ENCODE measurements at places on chromosomes 4 and X.

DNA sequence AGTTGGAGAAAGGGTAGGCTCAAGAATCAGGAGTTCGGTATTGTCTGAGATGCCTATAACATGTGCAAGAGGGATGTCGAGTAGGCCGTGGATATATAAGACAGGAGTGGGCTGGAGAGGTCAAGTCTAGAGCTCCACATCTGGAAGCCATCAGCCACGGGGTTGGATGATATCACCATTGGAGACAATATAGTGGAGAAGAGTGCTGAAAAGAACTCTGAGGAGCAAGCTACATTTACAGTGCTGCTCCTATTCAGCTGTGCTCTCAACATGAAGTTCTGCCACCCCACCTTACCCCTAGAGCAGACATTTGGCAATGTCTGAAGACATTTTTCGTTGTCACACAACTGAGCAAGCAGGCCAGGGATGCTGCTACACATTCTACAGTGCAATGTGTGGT, 20.9 kb upstream of the PLAC1 start:
- no peak for DNase-seq

GRCh38 chr4:101853028-101853427, 62.5 kb downstream of the BANK1 start:
- no peak for DNase-seq

DNA sequence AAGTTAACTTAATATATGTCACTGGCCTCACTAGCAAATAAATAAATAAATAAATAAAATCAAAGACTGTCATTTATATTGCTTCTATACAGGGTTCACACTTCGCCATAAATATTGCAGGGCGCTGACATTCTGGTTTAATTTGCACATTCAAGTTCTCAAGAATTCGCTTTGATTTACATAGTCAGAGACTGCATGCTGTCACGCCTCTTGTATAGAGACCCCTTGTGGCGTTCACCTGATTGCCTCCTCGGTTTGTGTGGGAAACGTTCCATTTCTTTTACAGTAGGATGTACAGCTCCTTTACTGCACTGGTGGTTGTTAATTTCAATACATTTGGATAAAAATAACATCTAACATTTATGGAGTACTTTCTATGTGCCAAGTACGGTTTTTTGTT, 71.3 kb upstream of the ADGRG2 start:
- DNase-seq = no peak

GRCh38 chr4:102687373-102687981, 73.3 kb downstream of the MANBA start:
- no peak for DNase-seq

DNA sequence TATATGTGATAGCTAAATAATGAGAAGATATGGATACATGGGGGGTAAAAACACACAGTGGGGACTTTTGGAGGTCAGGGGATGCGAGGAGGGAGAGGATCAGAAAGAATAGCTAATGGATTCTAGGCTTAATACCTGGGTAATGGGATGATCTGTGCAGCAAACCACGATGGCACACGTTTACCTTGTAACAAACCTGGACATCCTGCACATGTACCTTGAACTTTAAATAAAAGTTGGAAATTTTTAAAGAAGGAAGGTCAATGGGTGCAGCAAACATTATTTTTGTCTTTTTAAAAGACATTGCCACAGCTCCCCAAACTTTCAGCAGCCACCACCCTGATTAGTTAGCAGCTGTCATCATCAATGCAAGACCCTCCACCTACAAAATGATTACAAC, 29.7 kb upstream of the UGT2B15 start:
- no peak for DNase-seq

DNA sequence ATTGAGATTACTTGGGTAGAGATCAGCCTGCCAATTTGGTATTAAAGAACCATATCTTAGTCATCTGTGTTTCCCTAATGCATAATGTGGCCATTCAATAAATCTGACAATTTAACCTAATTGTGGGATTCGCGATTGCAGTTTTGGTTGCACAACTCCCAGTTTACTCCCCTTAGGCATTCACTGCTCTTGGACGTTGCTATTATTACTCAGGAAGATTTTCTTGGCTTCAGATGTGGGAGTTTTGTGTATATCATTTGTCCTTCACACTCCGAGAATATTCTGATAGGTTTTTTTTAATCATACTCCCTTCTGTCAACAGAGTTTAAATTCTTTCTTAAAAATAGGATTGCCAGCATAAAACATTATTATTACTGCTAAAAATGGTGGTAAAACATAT, 22.0 kb upstream of the TRPC3 start:
- no peak for DNase-seq

Data from CD4-positive, alpha-beta T cell treated with Interleukin-4 for 4 hours (primary cell).